ENCODE measurements at places on chromosomes 7 and 10. TPM values are rescaled to one million over a fixed set of nuclear protein-coding genes. Genes with fewer than 3 reads are reported as not detected.

DNA sequence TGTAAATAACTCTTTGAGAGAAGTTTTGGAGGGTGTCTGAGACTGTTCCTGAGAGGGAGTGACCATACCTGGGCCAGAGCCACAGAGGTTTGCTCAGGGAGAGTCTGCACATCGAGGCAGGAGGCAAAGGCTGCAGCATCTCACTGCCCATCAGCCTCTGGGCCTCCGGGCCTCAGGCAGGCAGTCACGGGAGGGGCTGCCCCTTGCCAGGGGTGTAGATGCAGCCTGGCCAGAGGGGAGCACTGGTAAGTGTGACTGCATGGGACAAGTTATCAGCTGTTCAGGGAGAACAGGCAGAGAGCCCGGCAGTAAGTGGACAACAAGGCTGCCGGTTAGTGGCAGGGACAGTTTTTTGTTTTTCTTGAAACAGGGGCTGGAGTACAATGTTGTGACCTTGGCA lies 55.9 kb downstream of the ZNF467 start:
- no peak for DNase-seq

DNA sequence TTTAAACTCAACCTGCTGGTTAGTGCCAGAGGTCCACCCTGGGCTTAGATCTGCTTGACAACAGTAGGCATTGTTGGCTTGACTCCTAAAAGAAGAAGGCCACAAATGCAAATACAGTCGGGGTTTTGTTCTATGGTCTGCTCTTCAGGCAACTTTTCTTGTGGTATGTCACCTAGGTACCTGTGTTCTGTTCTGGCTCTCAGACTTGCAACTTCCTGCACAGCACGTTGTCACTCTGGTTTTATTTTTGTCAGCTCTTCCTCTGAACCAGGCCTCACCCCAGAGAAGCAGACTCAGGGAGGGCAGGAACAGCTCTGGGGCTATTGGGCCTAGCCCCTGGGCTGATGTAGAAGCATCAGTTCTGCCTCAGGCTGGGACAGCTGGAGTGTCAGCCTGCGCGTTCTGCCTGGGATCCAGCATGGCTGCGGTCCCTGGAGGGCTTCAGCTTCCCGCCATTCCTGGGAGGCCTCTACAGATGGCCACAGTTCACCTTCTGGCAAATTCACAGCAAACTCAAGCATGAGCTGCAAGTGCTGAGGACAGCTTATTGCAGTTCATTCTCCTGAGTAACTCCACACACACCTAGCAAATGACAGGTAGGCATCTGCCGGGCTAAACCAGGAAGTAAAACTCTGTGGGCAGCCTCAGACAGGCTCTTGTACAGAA lies 11.0 kb upstream of the PDCD4 start:
- no peak for DNase-seq

The SPDYE1 gene
- total RNA-seq = not detected

GRCh38 chr10:23469596-23470237 lies 30.8 kb downstream of the OTUD1 start:
- DNase-seq = no peak

GRCh38 chr10:128879441-128880140 lies 587.5 kb upstream of the MGMT start:
- no peak for DNase-seq

DNA sequence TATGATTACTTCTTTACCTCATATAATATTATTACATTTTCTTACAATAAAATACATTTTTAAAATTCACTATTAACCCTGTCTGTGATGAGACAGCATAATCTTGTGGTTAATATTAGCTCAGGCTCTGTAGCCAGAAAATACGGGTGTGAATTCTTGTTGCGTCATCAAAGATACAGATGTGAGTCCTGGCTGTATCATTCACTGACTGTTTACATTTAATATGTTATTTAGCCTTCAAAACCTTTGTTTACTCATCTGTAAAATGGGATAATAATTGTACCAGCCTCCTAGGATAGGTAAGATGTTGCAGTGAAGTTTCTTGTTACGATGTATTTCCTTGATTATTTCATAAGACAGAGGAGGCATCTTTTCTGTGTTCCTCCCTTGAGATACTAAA lies 184.7 kb upstream of the PRPS1L1 start:
- DNase-seq = no peak

All from foreskin keratinocyte (primary cell).